ENCODE measurements at places on chromosomes 4 and X. TPM values are rescaled to one million over a fixed set of nuclear protein-coding genes. Genes with fewer than 3 reads are reported as not detected.

DNA sequence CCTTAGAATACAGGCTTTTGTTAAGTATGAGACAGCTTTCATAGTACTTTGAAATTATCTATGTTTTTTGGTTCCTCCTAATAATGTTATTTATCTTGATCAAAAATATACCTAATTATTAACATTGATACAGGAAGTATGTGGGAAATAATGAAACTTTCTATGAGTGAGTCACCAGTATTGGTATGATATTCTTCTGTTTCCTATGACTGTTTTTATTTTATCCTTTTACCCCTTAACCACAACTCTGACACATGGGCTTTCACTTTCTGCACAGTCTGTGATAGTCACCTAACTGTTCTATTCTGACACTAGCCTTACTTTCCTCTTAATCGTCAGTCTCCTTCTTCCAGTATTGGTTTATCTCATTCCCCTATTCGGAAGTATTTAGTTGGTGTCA, 4.7 kb downstream of the THAP9 start:
- no peak for DNase-seq

DNA sequence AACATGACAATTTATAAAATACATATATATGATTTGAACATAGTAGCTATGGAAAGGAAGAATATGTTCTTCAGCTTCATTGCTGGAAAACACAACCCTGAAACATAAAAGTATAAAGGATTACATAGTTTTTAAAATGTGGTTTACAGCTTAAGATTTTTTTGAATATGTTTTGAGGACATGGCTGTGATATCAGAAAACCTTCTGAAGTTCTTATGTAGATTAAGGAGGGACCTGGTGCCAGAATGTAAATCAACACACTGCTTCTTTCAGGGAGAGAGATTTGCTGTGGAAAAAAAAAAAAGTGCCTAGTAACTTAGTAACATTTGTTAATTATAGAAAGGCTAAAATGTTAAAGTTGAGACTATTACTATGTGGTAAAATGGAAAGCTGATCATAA, 1261.8 kb downstream of the ADGRL3 start:
- no peak for DNase-seq

GRCh38 chrX:43166874-43167273, 388.9 kb upstream of the PPP1R2C start:
- no peak for DNase-seq

- no peak for DNase-seq
Measured at GRCh38 chr4:17497890-17498523, 13.9 kb downstream of the QDPR start.

DNA sequence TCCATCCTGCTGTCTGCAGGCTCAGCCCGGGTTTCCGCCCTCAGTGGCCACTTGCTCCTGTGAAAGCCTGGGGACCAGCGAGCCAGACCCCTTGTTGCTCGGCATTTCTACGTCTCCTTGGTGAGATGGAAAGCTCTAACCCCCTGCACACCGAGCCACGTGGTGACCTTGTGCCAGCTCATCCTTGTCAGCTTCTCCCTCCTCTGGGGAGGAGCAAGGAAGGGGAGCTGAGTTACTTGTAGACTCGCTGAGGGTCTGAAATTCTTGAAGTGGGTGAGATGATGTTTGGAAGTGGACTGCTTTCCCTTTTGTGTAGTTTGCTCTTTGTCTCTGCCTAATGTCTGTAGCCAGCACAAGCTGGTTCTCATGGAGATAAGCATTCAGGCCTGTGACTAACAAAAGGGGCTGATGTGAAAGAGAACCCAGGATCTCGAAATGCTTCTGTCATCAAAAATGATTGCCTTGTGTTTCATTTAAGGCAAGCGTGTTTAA, 29.3 kb downstream of the RGS12 start:
- no peak for DNase-seq

Gene SRD5A3
- 9.7 TPM for total RNA-seq

Gene CLTRN
- total RNA-seq: 0.90 TPM

Gene CXCL9
- total RNA-seq: 0.48 TPM

Data from urinary bladder (tissue), 4 donors.